ENCODE measurements at places on chromosomes 11 and 22. TPM values are rescaled to one million over a fixed set of nuclear protein-coding genes. Genes with fewer than 3 reads are reported as not detected.

TESMIN gene
- 1.9 TPM for total RNA-seq

VWCE gene
- total RNA-seq: 0.58 TPM

PANX2 gene
- under 0.01 TPM for total RNA-seq

EMID1 gene
- not detected for total RNA-seq

PCF11 gene
- 25.7 TPM for total RNA-seq
